ENCODE measurements at places on chromosomes 7 and 10. TPM values are rescaled to one million over a fixed set of nuclear protein-coding genes. Genes with fewer than 3 reads are reported as not detected.

DNA sequence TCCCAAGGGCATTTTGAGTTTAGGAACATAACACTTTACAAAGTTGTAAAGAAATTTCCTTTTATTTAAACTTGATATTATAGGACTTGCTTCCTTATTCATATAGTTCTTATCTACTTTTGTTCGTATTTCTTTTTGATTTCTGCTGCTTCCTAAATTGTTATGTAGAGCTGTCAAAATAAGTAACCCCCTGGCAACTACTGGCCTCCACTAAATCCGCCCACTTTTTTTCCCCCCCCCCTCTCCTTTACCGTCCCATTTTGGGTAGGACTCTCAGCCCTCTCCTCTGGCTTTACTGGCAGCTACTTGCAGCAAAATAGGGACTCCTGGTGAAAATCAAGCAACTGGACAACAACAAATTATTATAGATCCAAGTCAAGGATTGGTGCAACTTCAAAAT is 1.1 kb downstream of the SP4 start:
- no peak overlapping the region for H3K27ac ChIP-seq
- peaks cover 5% of the 10 kb centered on the region for H3K4me1 ChIP-seq
- no peak overlapping the region for H3K4me3 ChIP-seq
- no peak for DNase-seq
- no peaks in the 10 kb centered on the region for H3K27me3 ChIP-seq

DNA sequence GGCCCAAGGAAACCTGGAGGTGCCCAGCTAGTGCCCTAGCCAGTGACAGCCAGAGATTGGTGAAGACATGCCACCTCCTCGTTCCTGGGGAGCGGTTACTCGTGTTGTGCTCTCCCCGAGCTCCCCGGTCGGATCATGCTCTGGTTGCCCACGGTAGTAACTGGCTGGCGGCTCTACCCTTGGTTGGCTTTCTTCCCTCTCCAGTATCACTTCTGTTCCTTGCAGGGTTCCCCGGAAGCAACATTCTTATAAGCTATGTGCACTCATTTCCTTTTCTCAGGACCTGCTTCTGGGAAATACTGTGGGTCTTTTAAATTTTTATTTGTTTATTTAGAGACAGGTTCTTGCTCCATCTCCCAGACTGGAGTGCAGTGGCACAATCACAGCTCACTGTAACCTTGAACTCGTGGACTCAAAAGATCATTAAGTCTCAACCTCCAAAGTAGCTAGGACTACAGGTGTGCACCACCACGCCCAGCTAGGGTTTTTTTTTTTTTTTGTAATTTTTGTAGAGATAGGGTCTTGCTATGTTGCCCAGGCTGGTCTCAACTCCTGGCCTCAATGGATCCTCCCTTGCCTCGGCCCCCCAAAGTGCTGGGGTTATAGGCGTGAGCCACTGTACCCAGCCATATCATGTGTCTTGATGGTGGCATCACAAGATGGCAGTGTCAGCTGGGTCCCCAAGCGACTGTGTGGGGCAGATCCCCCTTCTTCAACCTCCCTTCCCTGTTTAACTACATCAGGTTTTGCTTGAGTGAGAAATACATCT is 6.9 kb upstream of the CALHM1 start:
- no peaks in the 10 kb centered on the region for H3K27me3 ChIP-seq
- no peak overlapping the region for H3K4me3 ChIP-seq
- no peaks in the 10 kb centered on the region for H3K36me3 ChIP-seq
- no peak for DNase-seq
- no peaks in the 10 kb centered on the region for H3K4me1 ChIP-seq
- no peak overlapping the region for H3K27ac ChIP-seq

DNA sequence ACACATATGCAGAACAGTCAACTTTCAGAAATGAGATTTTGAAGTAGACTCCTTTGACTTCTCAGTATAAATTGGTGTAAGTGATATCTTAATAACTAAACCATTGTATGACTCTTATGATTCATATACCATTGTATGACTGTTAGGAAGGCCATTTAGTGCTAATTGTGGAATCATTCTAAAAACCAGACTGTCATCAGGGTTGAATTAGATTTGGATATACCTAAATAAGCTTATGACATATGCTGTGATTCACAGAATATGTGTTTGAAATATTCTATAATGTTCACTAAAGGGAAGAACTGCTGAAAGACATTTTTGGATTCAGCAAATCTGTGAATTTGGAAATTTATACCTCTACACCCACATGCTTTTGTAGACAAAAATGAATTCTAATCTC is 438.1 kb downstream of the MDFIC start:
- H3K27me3 ChIP-seq, result no peaks in the 10 kb centered on the region
- no peak for DNase-seq
- no peaks in the 10 kb centered on the region for H3K4me1 ChIP-seq
- H3K27ac ChIP-seq, result no peak overlapping the region
- no peak overlapping the region for H3K4me3 ChIP-seq

The CDCA7L gene
- 22.6 TPM for total RNA-seq

The SUMF2 gene
- total RNA-seq, result 104 TPM

The SLC18A2 gene
- total RNA-seq, result 0.92 TPM
